Cardiac septum (tissue), 1 donor: ENCODE measurements at places on chromosomes 6 and 20.

DNA sequence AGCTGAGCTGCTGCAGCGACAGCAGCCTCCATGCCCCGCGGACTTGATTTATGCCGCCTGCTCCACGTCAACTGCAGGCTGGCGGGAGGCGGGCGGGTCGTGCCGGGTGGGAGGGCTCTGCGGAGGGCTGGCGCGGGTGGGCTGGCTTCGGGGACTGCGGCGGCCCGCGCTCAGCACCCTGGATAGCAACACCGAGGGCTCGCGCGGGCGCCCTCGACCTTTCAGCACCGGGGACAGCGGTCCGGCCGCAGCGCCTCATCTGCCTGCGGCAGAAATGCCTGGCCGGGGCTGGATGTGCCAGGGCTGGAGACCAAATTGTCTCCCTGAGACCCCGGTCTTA is 792 bp downstream of the SNAP25 start:
- no peak for DNase-seq

GRCh38 chr6:166737261-166737660 is 110.2 kb upstream of the RPS6KA2 start:
- no peak for DNase-seq

GRCh38 chr6:144895313-144896278 is 610.5 kb downstream of the UTRN start:
- no peak for DNase-seq

DNA sequence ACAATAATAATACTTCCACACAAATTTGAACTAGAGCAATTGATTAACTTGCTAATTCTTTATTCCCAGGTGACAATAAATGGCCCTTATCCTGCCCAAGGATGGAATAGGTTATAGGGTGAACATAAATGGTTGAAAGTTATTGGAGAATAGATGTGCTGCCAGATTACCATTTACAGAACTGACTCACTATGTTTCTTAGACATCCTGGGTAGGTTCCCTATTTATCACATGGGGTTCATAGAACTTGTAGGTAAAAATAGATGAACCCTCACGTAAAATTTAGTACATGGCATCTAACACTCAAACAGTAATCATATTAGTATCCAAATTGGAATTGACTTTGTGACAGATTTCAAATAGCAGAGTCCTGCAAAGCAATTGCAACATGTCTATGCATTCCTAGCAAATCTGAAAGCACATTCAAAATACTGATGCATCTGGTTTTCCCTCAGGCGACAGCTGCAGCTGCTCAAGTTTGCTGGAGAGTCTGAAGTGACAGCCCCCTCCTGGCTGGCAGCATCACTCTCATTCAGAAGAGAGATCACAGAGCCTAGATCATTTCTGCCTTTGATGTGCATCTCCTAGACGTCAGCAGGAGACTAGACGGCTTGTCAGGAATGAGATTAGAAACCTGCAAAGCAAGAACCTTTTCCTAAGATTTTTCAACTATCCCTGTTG is 80.2 kb upstream of the RNF217 start:
- DNase-seq = no peak

GRCh38 chr6:145787688-145788087 is 26.9 kb downstream of the FBXO30 start:
- DNase-seq = no peak

GRCh38 chr6:148516217-148516616 is 173.6 kb downstream of the SASH1 start:
- DNase-seq = no peak

DNA sequence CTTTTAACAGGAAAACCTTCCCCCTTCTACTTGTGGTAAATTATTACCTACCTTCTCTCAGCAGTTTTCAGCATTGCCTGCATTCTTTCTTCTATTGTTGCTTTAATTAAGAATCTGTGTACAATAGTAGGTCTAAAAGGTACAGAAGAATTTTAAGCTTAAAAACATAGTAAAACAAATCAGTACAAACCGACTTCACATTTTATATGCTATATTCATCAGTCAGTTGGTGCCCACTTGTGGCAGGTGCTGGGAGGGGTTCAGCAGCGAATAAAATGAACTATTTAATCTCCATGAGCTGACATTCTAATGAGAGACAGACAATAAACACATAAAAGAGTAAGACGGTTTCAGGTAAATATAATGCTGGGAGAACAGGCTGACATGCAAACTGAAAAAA is 73.4 kb upstream of the FBXO30 start:
- no peak for DNase-seq
